ENCODE measurements at places on chromosomes 5 and 9.

DNA sequence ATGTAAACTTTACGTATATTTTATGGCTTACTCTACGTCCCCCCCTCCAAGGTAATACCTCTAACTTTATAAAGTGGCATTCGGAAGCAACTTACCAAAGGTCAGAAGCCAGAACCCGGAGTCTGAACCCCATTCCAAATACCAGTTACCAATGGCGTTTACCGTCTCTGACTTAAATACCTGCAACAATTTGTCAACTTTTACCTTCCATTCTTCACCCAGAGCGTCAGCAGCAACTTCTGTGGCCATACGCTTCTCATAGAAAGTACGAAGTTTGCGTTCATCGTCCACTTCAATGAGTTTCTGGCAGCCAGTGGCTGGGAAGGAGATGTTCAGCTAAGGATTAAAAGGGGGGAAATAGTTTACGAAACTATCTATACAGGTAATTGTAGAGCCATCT is 753 bp downstream of the RPS6 start:
- DNase-seq = no peak

DNA sequence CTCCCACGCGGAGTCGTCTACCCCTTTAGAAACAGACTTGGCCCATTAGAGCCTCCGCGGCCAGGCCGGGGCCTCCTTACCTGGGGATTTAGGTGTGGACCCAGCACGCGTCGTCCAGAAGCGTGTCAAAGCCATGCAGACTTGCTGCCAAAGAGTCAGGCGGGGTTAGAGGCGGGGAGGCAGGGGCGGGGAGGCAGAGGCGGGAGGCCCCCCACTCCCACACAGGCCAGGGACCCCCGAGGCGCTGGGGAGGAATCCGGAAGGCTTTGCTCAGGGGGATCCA is 47.1 kb downstream of the HABP4 start:
- no peak for DNase-seq

DNA sequence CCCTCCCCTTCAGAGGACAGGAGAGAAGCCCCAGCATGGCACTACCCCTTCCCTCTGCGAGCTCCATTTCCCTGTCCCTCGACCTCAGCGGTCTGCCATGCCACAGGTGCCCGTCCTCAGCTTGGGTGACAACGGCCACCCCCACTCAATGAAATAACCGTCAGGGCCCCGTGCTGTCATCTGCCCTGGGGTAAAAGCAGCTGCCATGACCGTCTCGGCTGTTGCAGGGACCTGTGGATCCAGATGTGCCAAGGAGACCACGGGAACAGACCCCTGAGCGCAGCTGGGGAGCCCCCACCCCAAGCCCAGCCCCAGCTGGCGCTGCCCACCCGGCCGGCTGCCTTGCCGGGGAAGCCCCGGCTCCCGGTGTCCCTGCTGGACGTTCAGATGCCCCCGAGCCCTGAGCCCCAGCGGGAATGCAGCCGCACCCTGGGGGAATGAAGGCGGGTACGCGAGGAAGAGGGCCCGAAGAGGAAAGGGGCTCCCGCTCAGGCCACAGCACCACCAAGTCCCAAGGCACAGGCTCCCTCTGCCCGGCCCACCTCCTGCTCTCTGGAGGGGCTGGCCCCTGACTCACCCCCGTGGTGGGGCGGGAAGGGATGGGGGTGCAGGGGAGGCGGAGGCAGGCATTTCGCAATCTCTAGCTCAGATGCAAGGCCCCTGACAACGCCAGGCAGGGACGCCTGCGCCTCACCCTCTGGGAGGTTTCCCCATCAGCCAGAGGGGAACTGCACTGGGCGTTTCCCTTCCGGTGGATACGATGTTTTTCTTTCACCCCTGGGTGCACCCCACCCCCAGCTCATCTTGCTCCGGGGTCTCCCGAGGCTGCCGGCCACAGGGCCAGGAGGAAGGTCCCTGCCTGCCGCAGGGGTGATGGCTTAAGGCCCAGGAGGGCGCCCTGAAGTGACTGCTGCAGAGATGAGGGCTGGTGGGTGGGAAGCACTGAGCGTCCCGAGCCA is 49.2 kb downstream of the NACC2 start:
- DNase-seq = peak; percentile 4

DNA sequence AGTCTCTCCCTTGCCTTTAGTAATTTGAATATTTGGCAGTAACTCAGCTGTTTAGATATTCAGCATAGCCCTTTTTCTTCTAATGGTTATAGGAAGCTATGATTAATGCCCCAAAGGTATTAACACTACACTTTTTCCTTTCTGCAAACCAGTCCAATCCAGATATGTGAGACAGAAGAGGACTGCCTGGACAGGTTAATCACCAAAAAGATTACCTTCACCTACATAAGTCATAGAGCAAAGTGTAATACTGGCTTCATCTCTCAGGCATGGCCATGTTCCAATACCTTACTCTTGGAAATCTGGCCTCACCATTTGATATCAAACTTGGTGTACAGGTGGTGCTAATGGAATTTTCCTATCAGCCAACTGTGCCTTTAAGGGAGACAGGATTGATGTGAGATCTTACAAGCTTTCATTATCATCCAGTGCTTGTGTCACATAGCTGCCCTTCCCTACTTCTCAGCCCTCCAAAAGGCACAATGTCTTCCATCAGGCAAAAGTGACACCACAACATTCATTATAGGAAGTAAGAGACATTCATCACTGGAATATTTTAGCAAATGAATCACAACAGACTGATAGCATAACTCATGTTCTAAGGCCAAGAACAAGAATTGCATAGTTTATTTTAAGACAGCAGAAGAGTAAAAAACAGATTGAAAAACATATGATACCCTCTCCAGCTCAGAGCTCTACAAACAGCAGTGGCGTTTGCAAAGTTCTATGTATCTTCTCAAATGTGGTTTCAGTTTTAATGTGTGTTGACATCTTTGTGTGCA is 91.2 kb upstream of the PAM start:
- DNase-seq = peak; percentile 35

GRCh38 chr5:56964173-56964572 is 12.2 kb upstream of the MIER3 start:
- no peak for DNase-seq

GRCh38 chr9:99835142-99835541 is 13.5 kb downstream of the NR4A3 start:
- DNase-seq = no peak

DNA sequence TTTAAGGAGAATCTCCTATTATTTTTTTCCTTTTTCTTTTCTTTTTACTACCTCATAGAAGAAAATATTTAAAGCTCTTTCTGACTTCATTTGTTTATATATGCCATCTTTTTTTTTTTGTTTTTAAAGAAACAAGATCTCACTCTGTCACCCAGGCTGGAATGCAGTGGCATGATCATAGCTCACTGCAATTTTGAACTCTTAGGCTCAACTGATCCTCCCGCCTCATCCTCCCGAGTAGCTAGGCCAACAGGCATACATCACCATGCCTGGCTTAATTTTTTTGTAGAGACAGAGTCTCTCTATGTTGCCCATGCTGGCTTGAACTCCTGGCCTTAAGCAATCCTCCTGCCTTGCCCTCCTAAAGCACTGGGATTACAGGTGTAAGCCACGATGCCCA is 59.5 kb downstream of the LNPEP start:
- no peak for DNase-seq

- no peak for DNase-seq
Measured at GRCh38 chr9:88502552-88503034, 32.4 kb upstream of the NXNL2 start.

DNA sequence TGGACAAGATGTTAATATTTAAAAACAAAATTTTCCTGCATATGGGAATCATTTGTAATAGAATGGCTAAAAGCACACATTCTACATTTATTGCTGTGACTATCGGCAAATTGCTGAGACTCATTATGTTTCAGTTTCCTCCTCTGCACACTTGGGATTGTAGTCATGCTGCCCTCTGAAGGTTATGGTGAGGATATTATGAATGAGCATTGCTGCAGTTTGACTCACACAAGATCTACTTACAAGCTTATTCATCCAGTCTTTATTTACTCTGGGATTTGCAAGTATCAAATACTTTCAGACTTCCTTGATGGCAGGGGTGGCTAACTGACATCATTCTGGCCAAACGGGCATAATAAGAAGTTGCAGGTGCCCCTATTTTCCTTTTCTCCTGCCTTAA is 9.5 kb upstream of the NFIL3 start:
- DNase-seq = peak; percentile 90

- peak; percentile 1 for DNase-seq
Measured at GRCh38 chr9:101028346-101029314, at the start of gene PLPPR1. PLPPR1 (plus strand) TSS chr9:101028727.

- DNase-seq = no peak
Measured at GRCh38 chr5:173831196-173831914, 56.8 kb upstream of the CPEB4 start.

DNA sequence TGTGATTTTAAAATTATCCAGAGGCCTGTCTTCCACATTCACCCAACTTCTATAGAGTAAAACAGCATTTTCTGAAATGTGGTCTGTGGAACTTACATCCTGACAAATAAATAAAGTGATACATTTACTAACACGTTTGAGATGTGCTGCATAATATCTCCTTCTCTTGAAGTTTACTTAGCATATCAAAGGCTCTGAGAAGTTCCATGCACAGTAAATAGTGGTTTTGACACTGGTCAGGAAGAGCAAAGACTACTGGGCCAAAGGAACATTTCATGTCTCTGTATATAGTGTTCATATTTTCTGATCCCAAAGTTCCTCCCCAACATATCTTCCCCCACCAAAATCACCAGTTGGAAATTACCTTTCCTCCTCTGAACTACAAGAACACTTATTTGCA is 30.5 kb upstream of the TARS1 start:
- no peak for DNase-seq

- DNase-seq = no peak
Measured at GRCh38 chr9:113842086-113842485, 34.0 kb upstream of the ZNF618 start.

GRCh38 chr9:89234205-89235067 is 55.8 kb upstream of the SHC3 start:
- peak; percentile 46 for DNase-seq

DNA sequence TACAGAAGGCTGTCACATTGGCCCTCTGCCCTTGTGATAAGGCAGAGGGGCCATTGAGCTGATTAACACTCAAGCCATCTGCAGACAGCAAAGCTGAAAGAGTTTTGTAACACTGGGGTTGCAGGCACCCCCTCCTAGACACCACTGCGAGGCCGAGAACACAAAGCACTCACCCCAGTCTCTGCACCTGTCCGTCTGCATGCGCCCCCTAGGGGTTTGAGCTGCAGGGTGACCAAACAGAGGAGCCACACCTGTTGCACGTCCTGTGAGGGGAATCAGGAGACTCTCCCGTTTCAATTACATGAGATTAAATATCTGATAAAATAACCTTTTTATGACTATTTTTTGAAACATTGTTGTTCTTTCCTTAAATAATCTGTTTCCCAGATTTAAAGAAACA is 1180.4 kb downstream of the CDH9 start:
- no peak for DNase-seq

GRCh38 chr5:135429301-135430134 is 17.6 kb downstream of the DCANP1 start:
- DNase-seq = no peak

GRCh38 chr5:100709771-100710170 is 174.6 kb downstream of the FAM174A start:
- no peak for DNase-seq

DNA sequence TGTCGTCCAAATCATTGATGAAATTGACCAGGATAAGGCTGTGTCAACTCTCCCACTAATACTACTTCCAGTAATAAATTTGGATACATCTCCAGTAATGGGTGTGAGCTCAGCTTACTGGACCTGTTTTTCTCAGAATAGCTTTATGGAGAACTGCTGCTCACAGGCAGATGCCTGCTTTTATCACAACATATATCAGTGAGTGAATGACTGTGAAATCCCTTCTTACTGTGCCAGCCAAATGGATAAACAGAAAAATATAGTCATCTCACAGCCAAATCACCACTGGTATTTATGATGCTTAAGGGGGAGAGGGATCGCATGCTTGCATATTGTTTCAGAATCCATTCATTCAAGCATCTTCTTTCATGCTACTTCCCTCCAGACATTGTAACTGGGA is 148.4 kb upstream of the PAPPA start:
- no peak for DNase-seq

GRCh38 chr5:31226651-31227050 is 33.2 kb downstream of the CDH6 start:
- no peak for DNase-seq

DNA sequence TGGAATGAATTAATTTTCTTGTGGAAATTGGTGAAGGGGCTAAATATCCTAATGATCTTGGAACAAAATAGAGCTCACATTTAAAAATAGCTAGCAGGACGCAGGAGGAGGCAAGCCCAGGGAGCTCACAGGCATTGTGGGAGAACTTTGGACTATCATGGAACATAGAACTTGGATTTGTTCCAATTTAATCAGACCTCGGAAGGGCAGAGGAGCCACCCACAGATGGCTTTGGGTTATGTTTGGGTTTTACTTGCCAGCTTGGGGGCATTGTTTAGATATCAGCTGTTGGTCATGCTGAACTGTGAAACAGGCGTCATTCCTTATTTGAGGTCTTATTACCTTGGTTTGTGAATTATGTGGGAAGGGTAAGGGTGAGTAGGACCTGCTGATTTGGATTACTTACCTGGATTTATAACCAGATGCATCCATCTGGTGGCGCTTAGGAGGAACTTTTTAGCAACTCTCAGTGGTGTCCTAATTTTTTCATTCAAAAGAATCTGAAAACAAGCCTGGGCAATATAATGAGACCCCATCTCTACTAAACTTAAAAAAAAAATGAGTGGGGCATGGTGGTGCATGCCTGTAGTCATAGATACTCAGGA is 14.1 kb upstream of the PTGR1 start:
- no peak for DNase-seq

- DNase-seq = no peak
Measured at GRCh38 chr5:178394074-178394473, 161.5 kb upstream of the PHYKPL start.

DNA sequence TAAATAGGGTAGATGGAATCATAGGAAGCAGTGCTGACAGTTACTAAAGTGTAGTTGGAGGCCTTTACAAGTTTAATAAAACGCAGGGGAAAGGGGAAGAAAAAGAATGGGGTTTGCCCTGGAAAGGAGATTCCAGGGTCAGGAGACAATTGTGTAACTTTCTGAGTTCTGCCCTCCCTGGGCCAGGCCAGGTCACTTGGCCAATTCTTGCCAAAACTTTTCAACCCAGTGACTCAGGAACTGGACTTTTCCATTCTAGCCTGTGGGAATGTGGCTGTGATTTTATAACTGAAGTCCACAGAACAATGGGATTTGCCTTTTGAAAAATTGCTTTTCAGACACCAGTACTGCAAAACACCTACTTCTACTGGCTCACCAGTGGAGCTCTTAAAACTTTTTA is 289.8 kb upstream of the ANKRD55 start:
- DNase-seq = peak; percentile 39

GRCh38 chr5:80082281-80082680 is 47.1 kb downstream of the THBS4 start:
- DNase-seq = no peak

GRCh38 chr5:55036477-55036876 is 12.4 kb downstream of the GZMK start:
- DNase-seq = peak; percentile 55

GRCh38 chr5:105922080-105922479 is 1748.7 kb downstream of the EFNA5 start:
- no peak for DNase-seq

- DNase-seq = no peak
Measured at GRCh38 chr5:124825983-124826337, 79.5 kb upstream of the ZNF608 start.

All from foreskin fibroblast (primary cell).